Activated T-cell treated with anti-CD3 and anti-CD28 coated beads, Interleukin-2, amount 50 U/mL, for 1 hour (primary cell): ENCODE measurements at places on chromosomes 12 and 14.

GRCh38 chr12:13069380-13069779 is 25.2 kb downstream of the FAM234B start:
- DNase-seq, result no peak

GRCh38 chr14:93220509-93220908 is 13.5 kb downstream of the UBR7 start:
- no peak for DNase-seq

DNA sequence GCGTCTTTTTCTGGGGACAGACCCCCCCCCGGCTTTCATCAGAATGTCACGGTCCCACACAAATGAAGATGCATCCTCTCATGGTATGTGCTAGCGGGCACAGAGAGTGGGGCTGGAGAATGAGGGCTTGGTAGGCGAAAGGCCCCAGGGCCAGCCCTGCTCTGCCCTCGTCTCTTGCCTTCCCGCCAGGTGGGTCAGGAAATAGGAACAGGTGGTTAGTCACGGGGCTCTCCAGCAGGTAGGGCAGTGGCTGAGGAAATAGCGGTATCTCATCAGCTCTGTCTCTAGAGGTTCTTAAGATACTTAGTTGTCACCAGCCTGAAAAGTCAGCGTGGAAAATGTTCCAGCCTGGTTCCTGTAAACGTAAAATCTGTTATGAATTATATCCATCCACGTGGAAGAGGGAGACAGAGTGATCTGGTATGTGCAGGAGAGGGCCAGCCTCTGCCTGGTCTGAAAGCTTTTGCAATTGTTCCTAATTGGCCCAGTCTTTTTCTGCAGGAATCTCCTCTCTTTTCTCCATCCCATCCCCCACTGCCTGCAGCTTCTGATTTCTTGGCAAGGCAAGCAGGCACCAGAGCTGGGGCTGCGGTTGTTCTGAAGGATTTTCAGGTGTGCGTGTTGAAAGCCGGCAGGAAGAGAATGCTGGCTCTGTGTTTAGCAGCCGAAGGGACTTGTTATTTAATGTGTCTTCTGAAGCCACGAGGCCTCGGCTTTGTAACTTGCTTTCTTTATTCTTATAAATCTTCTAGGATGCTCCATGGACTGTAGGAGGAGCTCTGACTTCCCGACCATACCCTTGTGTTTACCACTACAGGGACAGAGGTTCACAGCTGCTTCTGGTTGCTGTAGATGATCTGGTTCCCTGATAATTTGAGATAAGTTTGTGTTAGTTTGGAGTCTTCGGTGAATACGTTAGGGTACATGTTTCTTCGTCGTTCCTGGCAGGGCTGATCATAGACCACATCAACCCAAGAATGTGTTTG is 131.1 kb downstream of the CACNA1C start:
- no peak for DNase-seq

DNA sequence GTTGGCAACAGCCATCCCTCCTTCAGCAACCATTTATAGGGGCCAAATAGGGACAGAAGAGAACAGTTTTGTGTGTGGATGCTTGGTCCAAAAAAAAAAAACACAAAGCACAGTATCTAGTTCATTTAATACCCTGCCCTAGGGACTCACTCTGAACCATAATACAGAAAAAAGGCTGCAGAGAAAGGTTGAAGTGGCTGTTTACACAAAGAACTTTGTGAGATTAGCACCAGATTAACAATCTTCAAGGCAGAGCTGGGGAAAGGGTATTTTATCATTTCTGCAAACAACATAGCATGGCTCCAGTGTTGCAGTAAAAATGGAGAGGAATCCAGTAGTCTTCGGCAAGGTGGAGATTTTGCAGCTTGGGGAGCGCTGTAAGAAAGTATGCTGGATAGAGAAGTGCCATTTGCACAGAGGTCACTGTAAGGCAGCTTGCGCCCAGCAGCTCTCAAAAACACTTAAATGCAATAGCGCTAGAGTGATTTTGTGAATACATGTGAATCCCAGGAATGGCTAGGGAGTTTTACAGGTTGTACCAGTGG is 124.2 kb upstream of the PLEKHA5 start:
- no peak for DNase-seq

DNA sequence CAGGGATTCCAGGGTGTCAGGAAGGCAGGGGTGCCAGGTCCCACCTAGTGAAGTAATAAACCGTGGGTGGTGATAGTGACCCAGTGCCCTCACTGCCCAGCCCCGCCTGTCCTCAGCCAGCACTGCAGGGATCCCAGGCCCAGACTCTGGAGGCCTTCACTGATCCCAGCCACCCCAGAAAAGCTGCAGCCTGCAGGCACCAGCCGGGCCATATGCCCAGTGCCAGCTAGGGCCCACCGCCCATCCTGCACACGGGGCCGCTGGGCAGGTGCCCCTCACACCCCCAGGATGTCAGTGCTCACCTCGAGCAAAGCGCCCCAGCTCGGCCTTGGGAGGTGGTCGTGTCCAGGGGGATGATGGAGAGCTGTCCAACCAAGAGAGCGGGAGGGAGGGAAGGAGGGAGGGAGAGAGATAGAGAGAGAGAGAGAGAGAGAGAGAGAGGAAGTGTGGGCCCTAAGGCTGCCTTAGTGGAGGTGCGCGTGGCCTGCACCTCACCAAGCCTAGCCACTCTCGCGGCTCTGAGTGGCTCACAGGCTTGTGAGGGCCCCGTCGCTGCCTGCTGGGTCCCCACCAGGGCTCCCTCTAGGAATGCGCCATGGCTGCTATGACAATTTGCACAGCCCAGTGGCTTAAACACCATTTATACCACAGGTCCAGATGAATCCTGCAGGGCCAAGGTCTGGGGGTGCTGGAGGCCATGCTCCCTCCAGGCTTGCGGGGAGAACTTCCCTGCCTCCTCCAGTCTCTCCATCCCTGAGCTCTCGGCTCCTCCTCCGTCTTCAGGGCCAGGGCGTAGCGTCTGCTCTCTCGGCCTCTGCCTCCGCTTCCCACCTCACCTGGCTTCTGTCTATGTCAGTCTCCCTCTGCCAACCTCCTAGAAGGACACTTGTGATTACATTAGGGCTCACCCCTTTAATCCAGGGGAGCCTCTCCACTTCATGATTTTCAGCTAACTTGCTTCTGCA is 401.0 kb downstream of the TMEM121 start:
- no peak for DNase-seq

- no peak for DNase-seq
These were observed 172.4 kb upstream of the LMNTD1 start for GRCh38 chr12:25725470-25725869.

- no peak for DNase-seq
These were observed 12.5 kb downstream of the SYT10 start for GRCh38 chr12:33427071-33427470.

DNA sequence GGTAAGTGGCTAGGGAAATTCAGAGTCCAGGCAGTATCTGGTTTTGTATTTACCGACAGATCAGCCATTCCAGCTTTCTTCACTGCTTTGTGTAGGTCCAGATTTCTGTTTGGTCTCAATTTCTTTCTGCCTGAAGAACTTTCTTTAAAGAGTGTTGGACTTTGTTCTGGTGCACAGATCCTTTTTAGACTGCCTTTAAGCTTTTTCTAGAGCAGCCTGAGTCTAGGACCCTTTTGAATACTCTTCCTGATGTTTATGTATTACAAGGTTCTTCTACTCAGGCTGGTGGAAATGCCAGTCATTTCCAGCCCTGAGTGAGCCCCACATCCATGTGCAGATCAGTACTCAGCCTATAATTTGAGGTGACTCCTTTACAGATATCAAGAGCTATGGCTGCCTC is 54.7 kb downstream of the DAAM1 start:
- no peak for DNase-seq
